Stimulated activated CD8-positive, alpha-beta memory T cell treated with anti-CD3 and anti-CD28 coated beads, Interleukin-15, amount 100 ng/mL, for 1 hour (primary cell): ENCODE measurements at places on chromosomes 6 and 20.

GRCh38 chr6:33677143-33677660 is 34.3 kb downstream of the UQCC2 start:
- DNase-seq, result no peak

- no peak for DNase-seq
Observed at GRCh38 chr6:111823831-111824607, 49.2 kb downstream of the FYN start.

DNA sequence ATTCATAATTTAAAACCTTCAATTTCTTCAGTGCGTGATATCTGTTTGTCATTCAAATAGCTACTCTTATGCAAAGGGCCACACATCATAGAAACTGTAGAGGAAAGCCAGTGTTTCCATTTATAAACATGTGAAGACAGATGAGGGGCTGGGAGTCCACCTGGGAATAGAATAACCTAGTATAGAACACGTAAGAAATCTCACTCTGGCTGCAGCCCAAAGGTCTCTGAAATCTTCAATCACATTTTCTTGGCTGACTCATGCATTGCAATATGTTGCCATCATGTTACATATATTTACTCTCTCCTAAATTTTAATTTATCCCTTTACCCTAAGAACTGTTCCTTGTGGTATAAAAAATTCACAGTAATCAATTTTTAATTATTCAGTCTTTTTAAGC is 123.2 kb downstream of the ELOVL4 start:
- DNase-seq, result no peak

DNA sequence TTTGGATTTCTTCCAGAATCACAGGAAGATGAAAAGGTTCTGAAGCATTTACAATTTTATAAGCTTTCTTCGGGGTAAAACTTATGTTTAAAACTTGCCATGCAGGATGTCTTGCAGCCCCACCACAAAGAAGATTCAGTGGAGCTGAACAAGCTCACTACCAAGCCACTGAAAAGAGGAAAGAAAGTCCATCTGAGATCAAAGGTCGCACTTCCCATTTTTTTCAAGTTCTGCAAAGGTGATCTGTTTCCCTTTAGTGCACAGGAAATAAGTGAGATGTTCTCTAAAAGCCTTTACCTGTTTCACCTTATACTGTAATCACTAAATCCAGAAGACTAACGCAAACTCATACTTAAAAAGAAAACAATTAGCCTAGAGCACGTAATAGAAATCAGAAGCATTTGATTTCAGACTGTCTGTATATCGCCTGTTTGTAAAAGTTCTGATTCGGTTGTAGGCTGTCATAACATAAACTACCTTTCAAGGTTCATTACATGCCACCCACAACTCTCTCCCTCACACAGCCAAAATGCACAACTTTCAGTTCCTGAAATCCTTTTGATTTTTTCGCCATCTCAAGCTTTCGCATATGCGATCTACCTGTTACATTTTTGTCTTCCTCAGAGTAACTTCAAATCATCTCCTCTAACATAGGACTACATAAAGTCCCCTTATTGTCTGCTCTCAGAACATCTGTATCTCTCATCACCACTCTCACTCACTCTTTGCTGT is 1.8 kb downstream of the ECHDC1 start:
- DNase-seq, result no peak

GRCh38 chr6:41502917-41503671 is 43.1 kb upstream of the FOXP4 start:
- no peak for DNase-seq

DNA sequence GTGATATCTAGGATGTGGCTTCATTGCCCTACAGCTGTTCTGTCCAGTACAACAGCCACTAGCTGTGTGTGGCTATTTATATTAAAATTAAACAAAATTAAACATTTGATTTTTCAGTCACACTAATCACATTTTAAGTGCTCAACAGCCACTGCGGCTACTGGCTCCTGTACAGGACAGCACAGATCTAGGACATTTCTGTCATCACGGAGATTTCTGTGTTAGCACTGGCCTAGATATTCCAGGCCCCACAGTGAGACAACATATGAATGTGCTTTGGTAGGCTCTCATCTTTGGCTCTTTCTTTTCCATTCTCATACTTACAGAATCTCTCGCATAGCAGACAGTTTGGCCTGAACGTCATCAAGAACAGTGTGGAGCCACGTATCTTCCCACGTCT is 48.4 kb upstream of the ZBTB24 start:
- no peak for DNase-seq
